ENCODE measurements at places on chromosomes 2 and 18.

GRCh38 chr18:26865557-26865956 lies at the start of gene AQP4:
AQP4 (minus strand) TSS chr18:26865707; CDS start chr18:26865689, 18 bp downstream.
- DNase-seq = no peak

GRCh38 chr18:13893418-13893760 lies 21.9 kb downstream of the MC2R start:
- DNase-seq = no peak

DNA sequence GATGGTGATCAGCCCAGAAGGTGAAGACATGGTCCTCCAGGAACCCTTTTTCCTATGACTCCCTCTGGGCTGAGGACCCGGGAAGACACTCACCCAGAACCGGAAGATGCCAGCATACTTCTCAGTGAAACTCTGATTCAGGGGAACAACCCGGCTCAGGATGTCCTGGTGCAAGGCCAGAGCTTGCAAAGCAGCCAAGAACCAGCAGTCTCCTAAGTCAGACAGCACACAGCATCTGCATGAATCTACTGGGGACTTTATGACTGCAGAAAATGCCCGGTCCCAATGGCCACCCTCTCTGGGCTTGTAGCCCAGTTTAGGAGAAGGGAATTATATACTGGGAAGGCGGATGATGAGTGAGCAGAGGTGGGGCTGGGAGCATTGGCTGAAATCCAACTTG lies 15.3 kb downstream of the CAPN14 start:
- no peak for DNase-seq

DNA sequence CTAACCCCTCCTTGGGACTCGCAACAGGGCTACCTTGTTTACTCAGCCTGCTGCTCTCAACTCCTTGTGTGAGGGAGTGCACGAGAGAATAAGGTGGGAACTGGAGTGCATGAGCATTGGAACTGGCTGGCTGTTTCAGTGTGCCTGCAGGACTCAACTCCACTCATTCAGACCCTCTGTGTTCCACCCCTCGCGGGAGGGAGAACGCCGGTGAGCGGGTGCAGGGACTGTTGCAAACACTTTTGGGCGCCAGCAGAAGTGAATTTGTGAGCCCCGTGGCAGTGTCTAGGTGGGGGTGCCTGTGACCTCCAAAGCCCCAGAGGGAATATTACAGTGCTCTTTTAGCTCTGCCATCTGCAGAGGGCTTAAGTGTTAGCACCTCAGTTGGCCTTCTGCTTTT lies 1978.3 kb upstream of the PIK3C3 start:
- no peak for DNase-seq

GRCh38 chr2:165563468-165564225 lies 94.1 kb downstream of the CSRNP3 start:
- no peak for DNase-seq

DNA sequence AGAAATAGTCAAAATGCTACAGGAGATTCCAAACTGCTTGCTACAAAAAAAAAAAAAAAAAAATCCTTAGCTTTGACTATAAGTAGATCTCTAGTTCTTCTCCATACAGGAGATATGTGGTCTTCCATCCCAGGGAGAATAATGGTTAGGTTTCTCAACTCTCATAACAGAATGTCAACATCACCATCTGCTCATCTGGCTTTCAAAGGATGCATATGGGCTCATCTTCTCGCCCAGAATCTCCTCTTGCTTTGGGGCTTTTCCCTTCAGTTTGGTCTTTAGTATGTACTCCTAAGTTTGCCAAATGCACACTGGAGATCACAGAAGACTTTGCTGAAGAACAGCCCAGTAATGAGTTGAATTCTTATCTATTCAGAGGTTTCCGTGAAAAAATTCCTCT lies 240.7 kb downstream of the NRXN1 start:
- no peak for DNase-seq
